ENCODE measurements at places on chromosomes 16 and 17. TPM values are rescaled to one million over a fixed set of nuclear protein-coding genes. Genes with fewer than 3 reads are reported as not detected.

- DNase-seq: no peak
Measured at GRCh38 chr16:19613834-19614233, 58.3 kb downstream of the VPS35L start.

GRCh38 chr16:68506331-68507053 lies 32.6 kb upstream of the ZFP90 start:
- DNase-seq: no peak

GRCh38 chr16:9139965-9140364 lies 48.5 kb downstream of the HAPSTR1 start:
- no peak for DNase-seq

The MFSD6L gene
- polyA plus RNA-seq: 0.44 TPM

All from right lung (tissue), 10 donors.